Substantia nigra (tissue), 51 donors: ENCODE measurements at places on chromosomes 11 and 22.

GRCh38 chr22:22110548-22111266 is 128.1 kb upstream of the TOP3B start:
- peak; percentile 39 for DNase-seq

DNA sequence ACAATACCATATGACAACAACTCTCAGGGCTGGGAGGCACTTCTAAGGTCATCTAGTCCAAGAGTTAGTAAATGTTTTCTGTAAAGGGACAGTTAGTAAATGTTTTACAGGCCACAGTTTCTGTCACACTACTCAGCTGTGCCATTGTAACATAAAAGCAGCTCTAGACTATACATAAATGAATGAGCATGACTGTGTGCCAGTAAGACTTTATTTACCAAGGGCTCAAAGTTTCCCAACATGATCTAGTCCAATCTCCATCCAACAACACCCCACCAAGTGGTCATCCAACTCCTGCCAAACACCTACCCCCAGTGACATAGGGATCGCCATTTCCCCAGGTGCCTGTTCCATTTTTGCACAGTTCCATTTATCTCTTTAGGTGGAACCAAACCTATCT is 12.1 kb downstream of the SERGEF start:
- DNase-seq = no peak

DNA sequence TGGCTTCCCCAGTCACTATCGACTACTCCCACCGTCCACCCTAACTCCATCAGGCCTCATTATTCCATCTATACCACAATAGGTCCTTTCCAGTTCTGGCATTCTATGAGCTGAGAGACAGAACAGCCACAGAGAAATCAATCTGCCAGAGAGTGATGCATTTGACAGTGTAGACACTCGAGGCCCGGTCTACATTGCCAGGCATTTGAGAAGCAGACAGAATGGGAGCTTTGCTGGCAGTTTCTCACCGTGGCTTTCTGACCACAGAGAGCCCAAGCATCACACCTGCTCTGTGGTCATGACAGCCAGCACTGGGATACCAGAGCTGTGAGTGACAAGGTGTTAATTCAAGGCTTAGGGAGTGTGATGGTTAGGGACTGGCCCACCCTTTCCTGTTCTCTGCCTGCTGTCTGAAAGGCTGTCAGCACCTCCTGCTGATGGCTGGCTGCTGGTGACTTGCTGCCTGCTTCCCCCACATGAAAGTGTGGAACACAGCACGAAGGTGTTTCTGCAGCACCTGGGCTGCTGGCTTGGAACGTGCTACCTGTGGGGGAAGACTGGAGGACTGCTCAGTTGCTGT is 137.8 kb downstream of the KIRREL3 start:
- DNase-seq = no peak

DNA sequence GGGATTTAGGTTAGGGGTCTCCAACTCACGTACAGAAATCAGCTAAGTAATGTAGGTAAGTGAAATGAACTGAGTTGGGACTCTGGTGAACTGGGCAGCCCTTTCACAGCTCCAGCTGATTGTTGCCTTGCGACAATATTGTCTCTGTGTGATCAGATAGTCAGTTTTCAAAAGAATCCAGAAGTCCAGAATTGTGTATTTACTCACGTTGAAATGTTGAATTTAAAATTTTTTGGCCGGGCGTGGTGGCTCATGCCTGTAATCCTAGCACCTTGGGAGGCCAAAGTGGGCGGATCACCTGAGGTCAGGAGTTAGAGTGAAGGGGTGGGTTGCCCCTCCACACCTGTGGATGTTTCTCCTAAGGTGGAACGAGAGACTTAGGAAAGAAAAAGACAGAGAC is 18.8 kb upstream of the WDR74 start:
- no peak for DNase-seq

GRCh38 chr11:91041626-91042025 is 818.8 kb upstream of the CHORDC1 start:
- DNase-seq = no peak

DNA sequence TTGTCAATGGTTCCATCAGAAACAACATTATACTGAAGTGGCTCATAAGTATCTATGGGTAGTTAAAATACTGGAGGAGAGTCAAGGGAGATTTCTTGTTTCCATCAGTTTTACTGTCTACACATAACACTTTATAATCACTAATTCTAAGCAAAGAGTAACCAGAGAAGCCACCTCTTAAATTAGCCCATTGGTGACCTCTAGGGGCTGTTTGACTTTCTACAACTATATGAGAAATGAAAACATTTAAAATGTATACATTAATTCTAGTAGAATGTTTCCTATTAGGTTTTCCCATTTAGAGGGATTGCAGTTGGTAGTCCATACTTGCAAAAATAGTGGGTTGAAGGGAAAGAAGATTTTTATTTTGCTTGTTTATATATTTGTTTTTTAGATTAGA is 504.3 kb downstream of the FAM181B start:
- DNase-seq = no peak

DNA sequence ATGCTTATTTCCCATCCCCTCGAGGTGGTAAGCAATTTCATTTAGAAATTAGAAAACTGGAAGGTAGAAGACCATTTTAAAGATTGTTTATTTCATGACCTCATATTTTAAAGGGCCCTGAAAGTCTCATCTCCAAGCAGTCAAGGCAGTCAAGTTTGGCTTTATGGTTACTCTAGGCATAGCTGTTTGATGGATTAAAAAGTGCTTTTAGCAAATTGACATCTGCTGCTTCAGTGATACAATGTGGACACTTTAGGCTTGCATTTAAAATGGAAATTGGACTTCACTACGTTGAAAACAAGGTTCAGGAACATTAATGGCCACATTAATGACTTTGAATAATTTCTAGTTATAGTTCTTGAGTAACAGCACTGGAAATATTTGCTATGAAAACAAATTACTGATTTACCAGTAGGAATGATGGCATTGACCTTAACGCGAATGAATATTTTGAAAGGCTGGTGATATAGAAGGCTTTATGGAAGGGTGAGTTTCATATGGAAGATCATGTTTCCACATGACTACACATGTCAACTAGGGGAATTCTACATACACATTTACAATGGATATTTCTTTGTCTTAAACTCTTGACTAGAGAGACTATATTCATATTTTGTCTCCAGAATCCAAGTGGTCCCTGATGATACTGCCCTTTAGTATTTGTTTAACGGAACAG is 873.5 kb downstream of the JRKL start:
- DNase-seq = no peak

GRCh38 chr11:63020671-63021291 is 5.1 kb upstream of the SLC22A8 start:
- no peak for DNase-seq

- no peak for DNase-seq
Measured at GRCh38 chr11:70713988-70714665, 315.8 kb downstream of the CTTN start.

GRCh38 chr11:70324376-70325115 is 54.1 kb downstream of the PPFIA1 start:
- no peak for DNase-seq

GRCh38 chr11:996681-997080 is 39.8 kb downstream of the MUC6 start:
- no peak for DNase-seq

GRCh38 chr22:21855676-21856075 is 11.8 kb downstream of the MAPK1 start:
- DNase-seq = no peak

GRCh38 chr11:47775240-47775869 is 8.2 kb upstream of the FNBP4 start:
- DNase-seq = no peak
